AG08395 (cell line): ENCODE measurements at places on chromosomes 3 and 15.

DNA sequence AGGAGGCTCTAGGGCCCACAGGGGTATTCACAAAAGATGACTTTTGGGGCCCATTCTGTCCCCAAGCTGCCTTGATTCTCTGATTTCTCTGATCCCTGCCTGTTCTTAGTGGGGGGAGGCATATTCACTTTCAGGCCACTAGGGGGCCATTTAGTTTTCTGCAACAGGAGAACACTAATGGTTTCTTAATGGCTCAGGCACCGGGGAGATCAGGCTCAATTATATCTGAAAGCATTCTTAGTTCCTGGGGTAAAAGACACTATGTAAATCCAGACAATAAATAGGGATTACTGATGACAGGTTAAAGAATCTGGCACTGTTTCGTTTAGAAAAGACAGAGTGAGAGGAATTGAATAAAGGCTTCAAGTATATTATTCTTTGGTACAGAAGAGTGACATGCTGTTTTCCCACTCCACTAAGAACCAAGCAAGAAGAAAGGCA, 2.5 kb upstream of the INAFM2 start:
- peak; percentile 75 for DNase-seq

- DNase-seq: peak; percentile 37
These were observed 13.7 kb upstream of the PARP6 start for GRCh38 chr15:72285927-72286516.

DNA sequence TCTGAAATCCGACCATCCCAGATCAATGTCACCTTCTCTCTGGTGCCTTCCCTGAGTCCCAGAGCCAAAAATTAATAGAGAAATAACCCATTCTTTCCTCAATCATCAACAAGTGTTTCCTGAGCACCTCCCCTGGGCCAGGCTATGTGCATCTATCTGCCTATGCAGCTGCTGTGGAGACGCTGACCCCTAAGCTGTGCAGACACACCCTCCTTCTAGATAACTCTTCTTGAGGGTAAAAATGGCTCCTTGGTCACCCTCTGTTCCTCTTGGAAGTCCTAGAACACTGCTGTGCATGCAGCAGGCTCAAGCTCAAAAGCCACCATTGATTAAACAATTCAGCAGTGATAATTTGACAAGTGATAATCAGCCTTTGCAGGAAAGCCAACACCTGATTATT, 18.4 kb downstream of the CA12 start:
- DNase-seq: no peak

DNA sequence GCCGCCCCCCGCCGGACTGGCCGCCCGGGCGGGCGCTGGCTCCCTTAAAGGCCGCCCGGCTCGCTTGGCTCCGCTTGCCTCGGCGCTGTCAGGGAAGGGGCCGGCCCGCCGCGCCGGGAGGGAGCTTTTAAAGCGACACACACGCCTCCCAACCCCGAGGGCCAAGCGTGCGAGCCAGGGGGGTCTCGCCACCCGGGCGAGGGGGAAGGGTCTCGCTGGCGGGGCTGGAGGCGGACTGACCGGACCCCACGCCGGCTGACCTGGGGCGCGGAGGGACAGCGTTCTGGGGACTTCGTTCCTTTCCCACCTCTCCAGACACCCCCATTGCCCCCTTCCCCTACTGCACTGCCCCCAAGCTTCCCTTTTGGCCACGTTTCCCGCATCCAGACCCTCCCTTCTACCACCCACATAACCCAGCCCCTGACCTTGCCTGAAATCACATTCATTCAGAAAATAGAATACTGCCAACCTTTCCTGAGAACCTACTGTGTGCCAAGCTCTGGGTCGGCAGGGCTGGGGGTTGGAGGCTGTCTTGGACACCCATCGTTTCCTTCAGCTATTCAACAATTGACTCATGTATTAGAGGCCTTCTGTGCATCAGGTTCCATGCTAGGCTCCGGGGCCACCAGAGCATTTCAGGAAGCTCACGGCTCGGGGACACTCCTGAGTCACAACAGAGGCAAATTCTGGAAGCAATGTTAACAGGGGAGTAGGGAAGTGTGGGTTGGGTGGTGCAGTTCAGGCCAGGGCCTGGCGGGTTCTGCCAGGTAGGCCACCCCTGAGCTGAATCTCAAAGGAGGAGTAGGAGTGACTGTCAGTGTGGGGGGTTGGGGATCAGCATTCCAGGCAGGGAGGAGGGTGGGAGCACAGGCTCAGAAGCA, at the start of gene INSYN1:
TSS of gene INSYN1 (minus strand) at position 102 of the 881 bp plus-strand sequence. CDS start 2,221 bp downstream, outside the sequence.
- peak; percentile 78 for DNase-seq

DNA sequence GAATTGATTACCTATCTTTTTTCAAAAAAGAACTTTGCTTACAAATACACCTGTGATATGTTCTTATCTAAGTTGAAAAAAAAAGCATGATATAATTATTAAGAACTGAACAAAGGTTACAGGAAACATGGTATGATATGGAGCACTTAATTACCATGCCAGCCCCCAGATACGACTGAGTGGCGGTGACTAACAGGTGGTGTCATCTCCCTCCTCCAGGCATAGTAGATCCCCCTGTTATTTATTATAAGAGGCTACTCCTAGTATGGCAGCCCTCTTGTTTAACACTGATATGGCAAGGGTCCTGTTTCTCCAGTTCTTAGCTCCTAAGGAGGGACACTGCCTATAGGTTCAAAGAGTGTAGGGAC, 31.0 kb upstream of the TM4SF4 start:
- DNase-seq: no peak

- DNase-seq: no peak
These were observed 158.4 kb downstream of the LIPC start for GRCh38 chr15:58590236-58590635.

DNA sequence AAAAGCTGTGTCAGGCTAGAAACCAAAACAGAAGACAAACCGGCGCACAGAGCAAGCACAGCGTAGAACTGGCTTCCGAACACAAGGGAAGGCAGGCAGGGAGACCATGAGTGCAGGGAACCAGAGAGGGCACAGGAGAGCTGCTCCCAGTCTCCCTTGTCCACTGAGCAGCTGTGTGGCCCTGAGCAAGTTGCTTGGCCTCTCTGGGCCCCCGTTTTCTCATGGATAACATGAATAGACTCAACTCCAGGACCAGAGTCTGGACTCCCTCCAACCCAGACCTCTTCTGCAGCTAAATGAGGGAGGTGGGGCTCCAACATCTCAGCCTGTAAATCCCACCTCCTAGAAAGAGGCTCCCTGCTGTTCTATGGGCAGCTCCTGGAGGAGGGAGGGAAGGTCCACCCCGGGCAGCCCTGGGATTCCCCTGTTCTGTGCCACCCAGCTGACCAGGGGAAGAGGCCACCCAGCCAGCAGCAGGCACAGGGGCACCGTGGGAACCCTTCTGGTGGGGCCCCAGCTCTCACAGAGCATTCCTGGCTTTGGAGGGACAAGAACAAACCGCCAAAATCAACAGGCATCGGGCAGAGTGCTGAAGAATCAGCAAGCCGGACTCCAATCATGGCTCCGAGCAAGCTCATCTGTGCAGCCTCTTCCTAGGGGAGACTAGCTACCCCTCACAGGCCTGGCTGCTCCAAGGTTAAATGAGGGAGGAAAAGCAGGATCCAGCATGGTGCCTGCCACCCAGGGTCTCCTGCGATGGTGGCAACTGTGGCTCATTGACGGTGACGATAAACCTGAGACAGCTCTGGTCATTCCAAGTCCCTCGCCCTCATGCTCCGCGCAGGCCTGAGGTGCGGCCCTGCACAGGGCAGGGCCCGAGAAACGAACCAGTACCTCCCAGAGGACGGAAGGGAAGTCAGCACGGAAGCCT, 15.1 kb downstream of the XXYLT1 start:
- no peak for DNase-seq

- no peak for DNase-seq
These were observed 317.5 kb upstream of the SGO1 start for GRCh38 chr3:20503394-20504082.

- DNase-seq: peak; percentile 92
These were observed at the start of gene PSMD6 for GRCh38 chr3:64023187-64023860. Gene PSMD6 (minus strand): TSS chr3:64023494. CDS start chr3:64023419, 75 bp downstream.

DNA sequence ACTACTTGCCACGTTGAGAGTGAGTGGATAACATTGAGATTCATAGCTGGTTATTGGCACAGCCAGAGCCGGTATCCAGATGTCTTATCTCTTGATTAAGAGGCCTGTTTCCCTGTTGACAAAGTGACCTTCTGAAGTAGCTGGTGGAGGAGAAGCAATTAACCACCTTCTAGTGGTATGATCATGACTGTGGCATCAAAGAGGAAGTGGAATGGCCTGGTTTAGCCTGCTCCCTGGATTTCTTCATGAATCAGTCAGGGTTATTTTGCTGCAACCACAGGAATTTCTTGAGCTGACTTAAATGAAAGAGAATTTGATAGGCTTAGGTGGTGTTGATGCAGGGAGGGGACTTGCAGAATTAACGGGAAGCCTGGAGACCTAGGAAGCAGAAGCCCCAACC, 398.3 kb downstream of the MFSD1 start:
- DNase-seq: peak; percentile 76

GRCh38 chr15:55084216-55084615, 112.5 kb downstream of the RSL24D1 start:
- no peak for DNase-seq

DNA sequence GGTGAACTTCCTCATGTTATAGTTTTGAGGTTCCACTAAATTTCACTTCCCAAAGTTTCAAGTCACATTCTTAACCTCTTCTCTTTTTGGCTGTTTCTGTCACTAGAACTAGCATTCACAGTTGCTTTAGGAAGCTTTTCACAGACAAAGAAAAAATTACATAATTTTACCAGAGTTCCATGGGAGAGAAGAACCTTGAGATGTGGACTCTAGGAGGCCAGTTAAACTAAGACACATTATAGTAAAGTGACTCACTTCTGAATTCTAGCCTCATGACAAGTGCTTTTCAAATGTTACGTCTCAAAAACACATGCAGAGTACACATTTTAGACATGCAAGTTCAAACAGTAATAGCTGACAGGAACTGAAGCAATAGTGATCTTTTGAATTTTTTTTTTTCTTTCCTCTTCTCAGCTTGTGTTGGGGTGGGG, 39.9 kb upstream of the LRTM1 start:
- DNase-seq: peak; percentile 31

- DNase-seq: no peak
These were observed 264.0 kb upstream of the CRBN start for GRCh38 chr3:3443482-3443881.

DNA sequence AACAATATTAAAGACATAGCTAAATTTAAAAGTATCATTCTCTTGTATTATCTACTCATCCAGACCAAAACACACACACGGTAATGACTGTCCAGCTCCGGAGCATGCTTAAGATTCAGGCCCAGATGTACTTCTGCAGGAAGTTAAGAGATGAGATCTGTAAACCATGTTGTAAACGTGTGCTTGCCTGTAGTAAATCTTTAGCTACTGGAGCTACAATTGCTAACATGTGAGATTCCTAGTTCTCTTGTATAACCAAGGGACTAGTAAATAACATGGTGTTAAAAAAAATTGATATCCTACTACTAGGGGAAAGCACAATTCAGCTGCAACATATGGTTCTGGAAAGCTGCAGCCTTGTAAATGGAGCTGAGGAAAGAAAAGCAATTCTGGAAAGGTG, 651.7 kb upstream of the CCDC54 start:
- no peak for DNase-seq

- DNase-seq: no peak
These were observed 193.3 kb upstream of the PROK2 start for GRCh38 chr3:71978150-71978721.

DNA sequence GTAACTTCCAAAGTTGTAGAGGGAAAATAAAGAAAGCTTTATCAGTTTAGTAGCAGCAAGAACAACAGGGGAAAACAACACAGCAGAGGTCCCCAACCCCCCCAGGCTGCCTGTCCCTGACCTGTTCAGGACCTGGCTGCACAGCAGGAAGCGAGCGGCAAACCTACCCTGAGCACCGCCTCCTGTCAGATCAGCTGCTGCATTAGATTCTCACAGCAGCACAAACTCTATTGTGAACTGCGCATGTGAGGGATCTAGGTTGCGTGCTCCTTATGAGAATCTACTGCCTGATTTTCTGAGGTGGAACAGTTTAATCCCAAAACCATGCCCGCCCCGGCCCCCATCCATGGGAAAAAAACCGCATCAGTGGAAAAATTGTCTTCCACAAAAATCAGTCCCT, 40.3 kb downstream of the USP50 start:
- DNase-seq: no peak

DNA sequence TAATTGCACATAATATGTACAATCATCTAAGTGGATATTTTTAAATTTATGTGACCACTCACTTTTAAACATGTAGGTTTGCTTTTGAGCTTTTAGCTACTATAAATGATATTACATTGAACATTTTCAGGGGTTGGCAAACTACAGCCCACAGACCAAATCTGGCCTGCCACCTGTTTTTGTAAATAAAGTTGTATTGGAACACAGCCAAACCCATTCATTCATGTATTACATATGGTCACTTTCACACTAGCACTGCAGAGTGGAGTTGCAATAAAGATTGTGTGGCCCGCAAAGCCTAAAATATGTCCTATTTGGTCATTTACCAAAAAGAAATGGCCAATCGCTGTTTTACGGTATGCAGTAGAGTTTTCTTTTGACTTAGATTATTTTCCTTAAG, 21.2 kb downstream of the CMTM7 start:
- DNase-seq: no peak

DNA sequence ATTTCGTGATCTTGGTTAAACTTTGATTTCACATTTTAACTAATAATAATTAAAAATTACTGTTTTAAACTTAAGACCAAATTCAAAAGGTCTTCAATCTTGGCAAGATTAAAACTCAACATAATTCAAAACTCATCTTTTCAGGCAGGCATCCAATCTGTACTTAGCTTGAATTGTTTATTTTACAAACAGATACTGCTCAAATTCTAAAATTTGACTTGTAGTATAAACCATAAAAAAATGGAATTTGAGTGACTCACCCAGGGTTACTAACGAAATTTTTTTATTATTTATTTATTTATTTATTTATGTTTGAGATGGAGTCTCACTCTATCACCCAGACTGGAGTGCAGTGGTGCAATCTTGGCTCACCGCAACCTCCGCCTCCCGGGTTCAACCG, 64.4 kb downstream of the GAP43 start:
- DNase-seq: no peak

- no peak for DNase-seq
These were observed 21.0 kb downstream of the SEC61A1 start for GRCh38 chr3:128073185-128073725.

DNA sequence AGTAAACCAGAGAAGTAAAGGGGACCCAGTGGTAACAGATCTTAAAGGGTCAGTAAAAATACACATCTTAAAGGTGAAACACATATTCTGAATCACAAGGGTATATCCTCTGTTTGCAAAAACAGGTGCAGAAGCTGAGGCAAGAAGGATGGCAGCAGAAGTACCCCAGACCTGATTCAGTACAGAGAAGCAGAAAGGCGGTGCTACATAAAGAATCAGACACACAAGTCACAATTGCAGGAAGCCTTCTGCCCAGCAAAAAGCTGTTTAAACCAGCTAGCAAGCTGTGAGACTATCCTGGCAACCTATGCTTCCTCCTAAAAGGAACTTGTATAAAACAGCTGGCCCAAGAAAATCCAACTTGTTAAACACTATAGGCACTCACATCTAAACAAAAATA, 49.4 kb downstream of the ZNF280D start:
- DNase-seq: no peak

DNA sequence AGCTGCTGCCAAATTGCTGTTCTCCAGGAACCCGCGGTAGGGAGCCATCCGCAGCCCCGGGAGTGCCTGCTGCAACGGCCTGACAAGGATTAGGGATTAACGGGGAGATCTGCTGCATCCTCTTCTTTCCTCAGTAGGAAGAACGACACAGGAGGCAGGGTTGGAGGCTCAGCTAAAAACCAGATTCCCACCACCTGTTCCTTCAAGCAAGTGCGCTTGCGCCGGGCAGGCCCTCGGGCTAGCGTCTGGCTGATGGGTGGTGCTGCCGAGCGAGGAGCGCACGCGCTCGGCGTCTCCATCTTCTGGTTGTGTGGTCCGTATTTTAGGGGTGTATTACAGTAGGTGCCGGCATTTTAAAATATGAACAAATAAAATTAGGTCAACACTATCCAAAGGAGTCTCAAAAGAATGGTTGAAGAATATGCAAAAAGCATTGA, 25.4 kb upstream of the SLC25A26 start:
- peak; percentile 77 for DNase-seq
